Sigmoid colon (tissue), 7 donors: ENCODE measurements at places on chromosomes 5 and 9. TPM values are rescaled to one million over a fixed set of nuclear protein-coding genes. Genes with fewer than 3 reads are reported as not detected.

- no peak for DNase-seq
Measured at GRCh38 chr9:108477529-108478006, 378.2 kb downstream of the ACTL7B start.

GRCh38 chr5:14665949-14666348 lies 1.4 kb downstream of the OTULIN start:
- DNase-seq, result no peak

Gene HBEGF
- 4.7 TPM for total RNA-seq

Gene SH3RF2
- total RNA-seq, result 0.81 TPM

- DNase-seq, result no peak
Measured at GRCh38 chr5:76801159-76801802, 17.5 kb upstream of the F2RL1 start.

- no peak for DNase-seq
Measured at GRCh38 chr5:146076028-146076427, 29.3 kb downstream of the PLAC8L1 start.

DNA sequence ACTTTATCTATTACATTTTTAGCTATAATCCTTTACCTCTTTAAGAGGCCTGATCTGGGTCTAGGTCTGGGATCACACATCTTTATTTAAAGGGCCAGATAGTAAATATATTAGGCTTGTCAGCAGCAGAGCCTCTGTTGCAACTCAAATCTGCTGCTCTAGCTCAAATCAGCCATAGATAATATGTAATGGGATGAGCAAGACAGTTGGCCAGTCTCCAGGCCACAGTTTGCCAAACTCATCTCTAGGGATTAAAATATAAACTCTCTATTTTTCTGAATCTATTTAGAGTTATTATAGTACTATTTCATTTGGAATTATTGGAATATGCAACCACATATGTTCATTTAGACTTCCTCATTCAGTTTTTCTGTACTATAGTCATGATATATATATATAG lies 115.9 kb upstream of the MINAR2 start:
- DNase-seq, result no peak

- no peak for DNase-seq
Measured at GRCh38 chr9:108056084-108056804, 566.7 kb upstream of the KLF4 start.

Gene ZDHHC11B
- 3.1 TPM for total RNA-seq

- no peak for DNase-seq
Measured at GRCh38 chr9:84001621-84002020, 21.0 kb downstream of the RMI1 start.

DNA sequence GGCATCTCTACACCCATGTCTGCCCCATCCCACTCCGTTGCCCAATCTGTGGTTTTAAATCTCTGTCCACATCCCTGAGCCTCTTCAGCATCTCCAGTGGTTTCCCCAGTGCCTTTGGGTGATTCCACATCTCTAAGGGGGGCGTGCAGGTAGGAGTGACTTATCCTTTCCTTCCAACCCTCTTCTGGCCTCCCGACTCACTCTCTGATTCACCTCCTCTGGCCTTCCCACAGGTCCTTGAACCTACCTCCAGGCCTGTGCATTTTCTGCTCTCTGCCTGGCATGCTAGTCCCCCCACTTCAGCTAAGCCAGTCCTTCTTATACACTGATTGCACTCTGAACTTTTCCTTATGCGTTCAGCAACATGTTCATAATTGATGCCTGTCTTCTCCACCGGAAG lies 99.0 kb downstream of the RALGPS1 start:
- no peak for DNase-seq

- no peak for DNase-seq
Measured at GRCh38 chr9:136138566-136138965, 19.9 kb upstream of the TMEM250 start.
